Activated CD4-positive, alpha-beta memory T cell treated with anti-CD3 and anti-CD28 coated beads, Interleukin-2, amount 10 ng/mL, durations not matched to agents 7 days and 5 days (primary cell): ENCODE measurements at places on chromosomes 3 and 15. TPM values are rescaled to one million over a fixed set of nuclear protein-coding genes. Genes with fewer than 3 reads are reported as not detected.

ANKRD63 gene
- total RNA-seq = not detected

DNA sequence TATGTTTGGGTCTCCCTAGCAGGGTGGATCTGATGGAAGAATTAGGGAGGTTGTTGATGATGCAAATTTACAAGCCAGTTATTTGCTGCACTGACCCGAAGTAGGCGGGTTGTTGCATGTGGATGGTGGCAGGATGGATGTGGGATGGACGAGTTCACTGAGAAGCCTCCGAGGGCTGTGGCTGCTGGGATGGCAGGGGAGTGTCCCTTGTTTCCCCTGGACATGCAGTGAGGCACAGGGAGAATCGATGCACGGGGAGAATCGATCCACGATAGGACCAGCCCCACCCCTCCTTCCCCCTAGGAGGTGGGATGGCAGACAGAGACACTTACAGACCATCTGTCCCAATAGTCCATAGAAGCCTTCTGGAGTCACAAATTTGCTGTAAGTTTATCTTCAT is 31.0 kb upstream of the KLF13 start:
- no peak overlapping the region for H3K4me3 ChIP-seq
- no peaks in the 10 kb centered on the region for H3K4me1 ChIP-seq
- H3K27ac ChIP-seq = no peak overlapping the region
- peak; percentile 9 for DNase-seq

DNA sequence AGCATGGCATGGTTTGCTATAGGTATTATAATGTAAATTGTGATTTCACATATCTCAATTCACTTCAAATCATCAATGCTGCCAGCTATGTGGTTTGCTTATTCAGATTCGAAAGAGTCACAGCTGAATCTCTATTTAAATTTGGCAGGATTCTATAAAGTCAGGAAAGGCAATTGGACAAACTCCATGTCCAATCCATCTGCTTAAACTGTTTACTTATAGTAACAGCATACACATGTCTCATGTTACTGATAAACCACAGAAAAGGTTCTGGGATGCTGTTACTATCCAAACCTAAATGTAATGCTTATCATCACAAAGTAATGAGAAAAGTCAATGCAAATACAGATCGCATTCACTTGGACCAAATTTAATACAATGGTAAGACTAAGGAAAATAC is 229.7 kb downstream of the ISL2 start:
- H3K27ac ChIP-seq = no peak overlapping the region
- no peaks in the 10 kb centered on the region for H3K4me1 ChIP-seq
- no peaks in the 10 kb centered on the region for H3K27me3 ChIP-seq
- no peak for DNase-seq
- no peak overlapping the region for H3K4me3 ChIP-seq

DNA sequence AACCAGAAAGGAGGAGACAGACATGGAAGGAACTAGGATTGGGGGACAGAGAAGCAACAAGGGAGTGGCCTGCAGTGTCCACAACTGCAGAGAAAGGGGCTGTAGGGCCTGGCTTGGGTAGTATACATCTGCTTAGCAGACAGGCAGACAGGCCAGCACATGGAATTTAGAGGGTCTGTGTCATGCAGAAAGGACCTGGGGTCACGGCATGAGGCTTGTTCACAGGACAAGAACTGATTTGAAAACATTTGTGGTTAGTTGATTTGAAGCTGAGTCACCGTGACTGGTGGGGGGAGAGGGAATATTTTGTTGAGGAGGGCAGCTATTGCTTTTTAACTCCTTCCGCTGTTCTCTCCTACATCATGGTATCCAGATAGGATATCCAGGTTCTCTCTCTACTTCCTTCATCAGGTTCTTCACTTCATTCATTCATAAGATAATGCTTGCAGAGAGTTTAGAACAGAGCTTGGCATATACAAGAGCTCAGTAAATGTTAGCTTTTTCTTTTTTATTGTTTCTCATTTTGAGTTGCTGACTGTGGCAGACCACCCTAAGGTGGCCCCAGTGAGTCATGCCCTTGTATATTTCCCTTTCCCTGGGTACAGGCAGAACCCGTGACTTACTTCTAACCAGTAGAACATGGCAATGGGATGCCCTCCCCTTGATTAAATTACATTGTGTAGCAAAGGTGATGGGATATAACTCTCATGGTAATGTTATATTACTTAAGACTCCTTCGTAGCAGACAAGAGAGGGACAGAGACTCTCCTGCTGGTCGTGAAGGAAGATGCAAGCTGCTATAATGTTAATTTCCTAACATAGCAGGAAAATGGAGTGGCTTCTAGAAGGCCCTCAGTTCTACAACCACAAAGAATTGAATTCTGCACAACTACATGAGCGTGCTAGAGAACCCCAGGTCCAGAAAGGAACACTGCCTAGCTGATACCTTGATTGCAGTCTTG is 95.0 kb upstream of the NMNAT3 start:
- no peak overlapping the region for H3K27ac ChIP-seq
- no peaks in the 10 kb centered on the region for H3K36me3 ChIP-seq
- no peak for DNase-seq

- peaks cover 77% of the 10 kb centered on the region for H3K27me3 ChIP-seq
- H3K4me1 ChIP-seq = peaks cover 15% of the 10 kb centered on the region
- no peak overlapping the region for H3K27ac ChIP-seq
- H3K4me3 ChIP-seq = peak overlapping the region; percentile 73
Measured at GRCh38 chr3:185825639-185826481, 1.0 kb upstream of the IGF2BP2 start.

GRCh38 chr3:141680620-141681389 is 57.3 kb upstream of the RNF7 start:
- H3K27me3 ChIP-seq = peaks cover 1% of the 10 kb centered on the region
- peaks cover 14% of the 10 kb centered on the region for H3K4me1 ChIP-seq
- H3K36me3 ChIP-seq = no peaks in the 10 kb centered on the region
- DNase-seq = no peak
- H3K27ac ChIP-seq = no peak overlapping the region
- no peak overlapping the region for H3K4me3 ChIP-seq
